T follicular helper cell (primary cell): ENCODE measurements at places on chromosomes 4 and X.
A peak's percentile ranks its signal among the peaks of the same experiment; 100 is the strongest.

- no peak for DNase-seq
Observed at GRCh38 chrX:109934935-109935334, 68.0 kb upstream of the TMEM164 start.

DNA sequence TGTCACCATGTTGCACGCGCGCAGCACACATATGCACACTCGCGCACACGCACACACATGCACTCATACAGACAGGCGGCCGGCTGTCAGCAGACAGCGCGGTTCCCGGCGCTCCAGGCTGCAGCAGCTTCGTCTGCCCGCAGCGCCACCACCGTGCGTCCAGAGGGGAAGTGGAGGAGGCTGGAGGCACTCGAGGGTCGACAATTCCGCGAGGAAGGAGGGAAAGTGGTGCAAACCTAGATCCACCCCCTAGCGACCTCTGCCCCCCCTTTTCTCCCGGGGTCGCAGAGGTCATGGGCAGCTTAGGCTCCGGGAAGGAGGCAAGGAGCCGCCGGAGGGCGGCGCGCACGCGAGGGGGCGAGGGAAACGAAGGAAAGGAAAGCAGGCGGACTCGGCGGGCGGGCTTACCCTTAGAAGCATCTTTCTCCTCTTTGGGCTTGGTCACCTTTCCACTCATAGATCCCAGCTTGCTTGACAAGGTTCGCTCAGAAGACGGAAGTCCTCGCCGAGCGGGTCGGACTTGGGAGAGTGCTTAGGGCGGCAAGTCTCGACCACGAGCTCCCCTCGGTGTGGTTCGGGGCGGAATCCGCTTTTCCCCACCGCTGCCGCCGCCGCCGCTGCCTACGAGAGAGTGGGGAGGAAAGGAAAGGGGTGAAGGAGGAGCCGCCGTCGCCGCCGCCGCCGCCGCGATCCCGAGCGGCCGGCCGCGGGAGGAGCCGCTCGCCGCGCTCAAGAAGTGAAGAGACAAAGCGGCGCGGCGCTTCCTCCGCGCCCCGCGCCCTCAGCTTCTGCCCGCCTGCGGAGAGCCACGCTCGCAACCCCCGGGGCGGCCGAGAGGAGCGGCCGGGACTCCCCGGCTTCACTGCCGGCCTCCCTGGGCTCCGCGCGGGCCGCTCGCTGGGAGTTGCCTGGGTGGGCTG lies 326.6 kb upstream of the F9 start:
- no peak for DNase-seq

DNA sequence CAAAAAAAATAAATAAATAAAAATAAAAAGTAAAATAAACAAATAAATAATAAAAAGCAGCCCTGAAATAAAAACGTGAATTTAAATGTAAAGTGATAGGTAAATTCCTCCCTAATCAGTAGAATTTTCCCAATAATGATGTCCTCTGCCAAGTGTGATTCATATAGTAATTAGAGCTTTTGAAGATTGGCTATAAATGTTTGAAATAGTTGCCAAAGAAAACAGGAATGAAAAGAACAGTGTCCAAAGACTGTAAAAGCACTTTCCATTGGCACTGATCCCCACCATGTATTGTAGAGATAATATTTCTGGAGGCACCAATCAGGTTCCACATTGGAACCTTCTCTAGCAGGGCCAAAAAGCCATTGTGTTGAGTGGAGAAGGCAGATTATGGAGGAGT lies 25.9 kb upstream of the SMARCAD1 start:
- DNase-seq = no peak

DNA sequence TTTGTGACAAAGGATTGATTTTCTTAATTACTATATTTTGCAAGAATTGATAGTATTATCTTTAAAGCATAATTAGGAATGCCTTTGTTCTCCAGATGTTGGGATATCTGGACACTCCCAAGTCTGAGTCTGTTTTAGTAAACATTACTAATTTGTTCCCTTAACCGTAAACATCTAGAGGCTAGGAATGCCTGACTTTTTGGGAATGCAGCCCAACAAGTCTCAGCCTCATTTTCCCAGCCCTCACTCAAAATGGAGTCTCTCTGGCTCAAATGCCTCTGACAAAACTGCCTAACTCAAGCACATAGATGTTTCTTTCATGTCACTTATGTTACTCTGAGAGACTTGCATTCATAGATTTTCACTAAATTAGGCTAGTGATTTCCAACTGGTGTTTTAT lies 297.0 kb upstream of the CLNK start:
- no peak for DNase-seq

DNA sequence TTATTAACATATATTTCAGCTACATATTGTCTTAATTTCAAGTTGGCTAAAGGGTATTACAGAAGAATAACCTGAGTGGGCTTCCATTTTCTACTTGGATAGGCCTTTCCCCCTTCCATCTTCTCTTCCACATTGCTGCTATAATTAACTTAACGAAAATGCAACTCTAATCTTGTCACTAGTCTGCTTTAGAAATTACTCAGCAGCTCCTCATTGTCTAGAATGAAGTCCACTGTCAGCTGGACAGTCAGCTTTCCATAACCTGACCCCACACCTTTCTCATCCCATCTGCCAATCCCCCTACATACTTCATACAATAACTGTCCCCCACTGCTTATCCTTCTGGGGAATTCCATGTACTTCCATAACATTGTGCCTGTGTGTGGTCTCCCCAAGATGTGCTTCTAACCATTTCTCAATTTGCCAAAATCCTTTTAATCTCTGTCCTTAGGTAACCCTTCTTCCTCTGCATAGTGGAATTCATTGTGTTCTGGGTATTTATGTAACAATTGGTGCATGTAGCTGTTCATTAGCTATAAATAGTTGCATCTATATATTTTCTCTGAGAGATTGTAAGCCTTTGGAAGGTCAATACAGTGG lies 4.8 kb downstream of the MND1 start:
- no peak for DNase-seq

GRCh38 chrX:1336948-1337779 lies 579 bp downstream of the IL3RA start:
- DNase-seq = no peak

- no peak for DNase-seq
Observed at GRCh38 chrX:133482056-133482952, 67.0 kb upstream of the GPC4 start.

DNA sequence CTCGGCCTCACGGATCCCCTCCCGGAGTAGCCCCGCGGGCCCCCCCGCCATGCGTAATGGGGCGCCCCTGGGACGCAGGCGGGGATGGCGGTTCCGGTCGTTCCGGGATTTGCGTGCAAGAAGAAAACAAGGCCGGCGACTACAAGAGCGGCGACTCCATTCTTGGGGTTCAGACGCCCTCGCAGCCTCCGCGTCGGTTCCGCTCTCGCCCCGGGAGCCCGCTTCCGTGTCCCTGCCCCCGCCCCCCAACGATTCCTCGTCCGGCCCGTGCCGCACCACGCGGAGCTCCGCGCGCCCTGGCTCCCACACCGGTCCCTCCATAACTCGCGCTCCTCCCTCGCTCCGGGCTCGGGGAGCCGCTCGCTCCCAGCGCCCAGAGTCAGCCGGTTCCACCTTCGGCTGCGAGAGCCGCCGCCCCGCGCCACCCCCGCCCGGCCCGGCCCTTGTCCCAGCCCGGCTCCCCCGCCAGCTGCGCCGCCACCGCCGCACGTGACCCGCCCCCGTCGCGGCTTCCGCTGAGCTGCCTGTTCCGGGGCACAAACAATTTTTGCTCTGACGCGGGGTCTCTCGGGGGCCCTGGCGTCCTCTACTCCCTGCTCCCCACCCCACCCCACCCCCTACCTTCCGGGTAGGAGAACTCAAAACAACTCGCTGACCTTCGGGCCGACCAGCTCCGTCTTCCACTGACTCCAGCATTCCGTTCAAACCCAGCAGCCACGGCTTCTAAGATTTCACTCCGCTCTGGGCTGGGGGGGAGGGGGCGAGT lies 78.8 kb upstream of the BCOR start:
- peak; percentile 68 for DNase-seq

DNA sequence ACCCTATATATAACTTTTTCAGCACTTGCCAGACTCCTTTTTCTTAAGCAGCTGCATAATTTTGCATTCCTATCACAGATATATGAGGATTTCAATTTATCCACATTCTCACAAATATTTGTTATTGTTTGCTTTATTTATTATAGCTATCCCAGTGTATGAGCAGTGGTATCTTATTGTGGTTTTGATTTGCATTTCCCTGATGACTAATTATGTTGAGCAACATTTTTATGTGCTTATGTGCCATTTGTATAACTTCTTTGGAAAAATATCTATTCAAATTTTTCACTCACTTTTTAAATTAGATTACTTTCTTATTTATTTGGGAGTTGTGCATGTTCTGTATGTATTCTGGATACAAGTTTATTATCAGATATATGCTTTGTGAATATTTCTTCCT lies 361.9 kb downstream of the KCTD8 start:
- DNase-seq = no peak

DNA sequence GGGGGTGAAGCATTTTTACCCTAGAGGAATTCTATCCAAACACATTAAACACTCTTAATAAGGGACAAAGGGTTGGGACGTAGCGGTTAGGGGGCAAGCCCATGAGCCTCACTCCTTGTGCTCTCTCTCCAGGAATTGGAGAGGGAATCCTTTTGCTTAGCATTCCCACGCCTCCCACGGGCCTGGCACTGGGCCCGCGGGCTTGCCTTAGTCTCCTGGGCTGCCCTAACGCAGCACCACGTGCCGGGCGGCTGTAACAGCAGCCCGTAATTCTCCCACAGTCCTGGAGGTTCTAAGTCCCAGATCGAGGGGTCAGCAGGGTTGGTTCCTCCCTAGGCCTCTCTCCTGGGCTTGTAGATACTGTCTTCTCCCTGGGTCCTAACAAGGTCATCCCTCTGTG lies 67.5 kb downstream of the TBL1X start:
- DNase-seq = no peak

GRCh38 chr4:1191621-1192020 lies 19.2 kb upstream of the SPON2 start:
- no peak for DNase-seq

DNA sequence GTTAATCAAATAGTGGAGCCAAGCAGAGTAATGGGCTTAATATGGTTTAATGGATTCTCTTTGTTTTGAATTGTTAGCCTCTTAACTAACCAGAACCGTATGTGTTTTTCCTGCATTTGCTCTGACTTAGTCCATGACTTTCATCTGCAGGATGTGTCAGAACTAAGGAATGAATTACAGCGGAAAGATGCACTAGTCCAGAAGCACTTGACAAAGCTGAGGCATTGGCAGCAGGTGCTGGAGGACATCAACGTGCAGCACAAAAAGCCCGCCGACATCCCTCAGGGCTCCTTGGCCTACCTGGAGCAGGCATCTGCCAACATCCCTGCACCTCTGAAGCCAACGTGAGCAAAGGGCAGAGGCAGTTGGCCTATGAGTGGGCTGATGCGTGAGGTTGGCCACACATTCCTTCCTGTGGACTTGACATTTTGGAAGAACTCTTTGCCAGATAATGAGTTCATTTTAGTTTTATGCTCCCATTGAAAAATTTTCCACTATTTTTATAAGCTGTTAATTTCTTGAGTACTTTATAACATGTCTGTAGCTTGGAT lies 9.1 kb downstream of the MED28 start:
- no peak for DNase-seq

DNA sequence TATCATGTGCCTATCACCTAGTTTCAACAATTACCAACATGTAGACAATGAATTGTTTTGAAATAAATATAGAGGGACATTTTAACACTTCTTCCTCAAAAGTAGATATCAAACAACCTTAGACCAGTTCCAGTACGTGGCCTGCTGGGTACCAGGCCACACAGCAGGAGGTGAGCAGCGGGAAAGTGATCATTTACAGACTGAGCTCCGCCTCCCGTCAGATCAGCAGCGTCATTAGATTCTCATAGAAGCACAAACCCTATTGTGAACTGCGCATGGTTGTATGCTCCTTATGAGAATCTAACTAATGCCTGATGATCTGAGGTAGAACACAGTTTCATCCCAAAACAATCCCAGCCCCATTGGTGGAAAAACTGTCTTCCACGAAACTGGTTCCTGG lies 6.5 kb downstream of the BBS7 start:
- DNase-seq = no peak

DNA sequence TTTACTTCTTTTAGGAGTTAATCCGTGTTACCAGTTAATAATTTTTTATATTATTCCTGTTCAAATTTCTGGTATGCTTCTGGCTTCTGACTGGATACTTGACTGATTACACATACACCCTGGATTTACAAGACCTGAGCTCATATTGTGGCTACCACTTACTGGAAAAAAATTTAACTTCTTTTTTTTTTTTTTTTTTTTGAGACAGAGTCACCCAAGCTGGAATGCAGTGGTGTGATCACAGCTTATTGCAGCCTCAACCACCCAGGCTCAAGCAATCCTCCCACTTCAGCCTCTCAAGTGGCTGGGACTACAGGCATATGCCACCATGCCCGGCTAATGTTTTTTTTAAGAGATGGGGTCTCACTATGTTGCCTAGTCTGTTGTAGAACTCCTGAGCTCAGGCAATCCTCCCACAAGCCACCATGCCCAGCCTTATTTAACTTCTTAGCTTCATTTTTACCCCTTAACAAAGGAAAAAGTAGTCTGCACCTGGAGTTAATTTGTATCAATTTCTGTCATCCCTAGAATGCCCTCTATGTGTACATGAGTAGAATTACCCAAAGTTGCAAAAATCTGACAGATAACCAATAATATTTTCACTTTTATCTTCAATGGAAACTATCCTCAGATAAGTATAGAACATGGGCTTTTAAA lies 50.3 kb downstream of the TMEM165 start:
- DNase-seq = no peak

- no peak for DNase-seq
Observed at GRCh38 chr4:67531379-67531962, 13.8 kb downstream of the CENPC start.

DNA sequence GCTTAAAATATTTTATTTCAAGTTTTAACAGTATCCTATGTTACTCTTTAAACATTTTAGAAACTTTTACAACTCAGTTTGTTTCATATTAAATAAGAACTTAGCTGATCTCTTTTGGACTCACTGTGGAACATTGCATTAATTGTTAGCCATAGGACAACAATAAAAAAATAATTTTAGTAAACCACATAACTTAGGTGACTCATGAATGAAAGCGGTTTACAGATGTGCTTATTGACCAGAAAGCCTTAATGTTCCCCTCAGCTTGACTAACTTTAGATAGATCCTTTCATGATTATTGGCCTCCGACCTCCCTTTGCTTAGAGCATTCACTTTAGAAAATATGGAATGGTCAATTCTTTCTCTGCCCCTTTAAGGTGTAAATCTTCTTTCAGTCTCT lies 783.5 kb upstream of the MAGEB2 start:
- DNase-seq = no peak

GRCh38 chr4:116870686-116871085 lies 214.7 kb downstream of the TRAM1L1 start:
- no peak for DNase-seq

GRCh38 chr4:37685161-37685822 lies 884 bp downstream of the RELL1 start:
- DNase-seq = peak; percentile 48
